ENCODE measurements at places on chromosomes 7 and 10. TPM values are rescaled to one million over a fixed set of nuclear protein-coding genes. Genes with fewer than 3 reads are reported as not detected.

STAG3 gene
- 36.0 TPM for polyA plus RNA-seq

NEURL1 gene
- polyA plus RNA-seq = 3.0 TPM

C7orf33 gene
- polyA plus RNA-seq = not detected

CLCN1 gene
- 0.57 TPM for polyA plus RNA-seq

Data from thymus (tissue), 14 donors.